ENCODE measurements at places on chromosomes 6 and 20. TPM values are rescaled to one million over a fixed set of nuclear protein-coding genes. Genes with fewer than 3 reads are reported as not detected.

DNA sequence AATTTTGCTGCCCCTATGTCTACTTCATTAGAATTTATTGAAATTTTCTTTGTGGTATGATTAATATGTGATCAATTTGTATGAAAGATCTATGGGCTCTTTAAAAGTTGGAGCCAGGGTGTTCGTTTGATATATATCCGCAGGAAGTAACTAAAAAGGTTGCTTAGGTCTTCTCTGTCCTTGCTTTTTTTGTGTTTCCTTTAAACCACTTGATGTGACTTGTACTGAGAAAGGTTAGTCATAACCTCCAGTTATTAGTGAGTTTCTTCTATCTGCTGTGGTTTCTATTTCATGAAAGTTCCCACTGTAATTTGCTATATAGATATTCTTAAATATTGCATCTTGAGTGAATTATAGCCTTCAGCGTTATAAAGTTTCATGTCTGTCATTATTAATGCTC, 585.3 kb upstream of the ARID1B start:
- no peak for DNase-seq

SYNE1 gene
- total RNA-seq: 95.3 TPM

DNA sequence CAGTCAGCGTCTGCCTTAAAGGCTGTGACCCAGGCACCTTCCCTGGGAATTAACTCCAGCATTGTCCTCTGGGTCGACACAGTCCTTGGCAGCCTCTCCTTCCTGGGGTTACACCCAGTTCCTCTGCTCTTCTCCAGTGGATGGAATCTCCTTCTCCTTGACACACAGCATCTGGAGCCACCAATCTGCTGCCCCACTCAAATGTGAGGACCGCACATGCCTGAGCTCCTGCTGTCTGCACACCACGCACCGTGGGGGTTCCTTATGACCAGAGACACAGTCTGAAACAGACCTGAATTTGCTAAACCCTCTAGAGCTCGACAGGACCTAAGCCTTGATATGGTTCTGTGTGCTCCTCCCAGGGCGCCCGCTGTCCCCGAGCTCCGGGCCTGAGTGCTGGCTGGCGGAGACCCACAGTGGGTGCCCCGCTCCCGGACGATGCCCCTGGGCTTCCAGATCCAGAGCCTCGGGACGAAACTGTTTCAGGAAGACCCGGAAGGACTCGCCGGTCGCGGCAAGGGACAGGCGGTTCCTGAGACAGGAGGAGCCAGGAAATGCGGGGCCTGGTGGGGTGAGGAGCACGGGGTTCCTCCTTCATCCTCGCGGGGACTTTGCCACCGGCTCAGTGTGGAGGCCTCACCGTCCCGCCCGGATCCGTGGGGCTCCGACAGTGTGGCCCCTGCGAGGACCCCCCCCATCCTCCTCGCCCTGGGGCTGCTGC, 2.5 kb upstream of the RAET1G start:
- no peak for DNase-seq

RAB44 gene
- total RNA-seq: 10.5 TPM

TXLNB gene
- 0.81 TPM for total RNA-seq

SRMS gene
- total RNA-seq: not detected

NFATC2 gene
- total RNA-seq: 16.2 TPM

DNA sequence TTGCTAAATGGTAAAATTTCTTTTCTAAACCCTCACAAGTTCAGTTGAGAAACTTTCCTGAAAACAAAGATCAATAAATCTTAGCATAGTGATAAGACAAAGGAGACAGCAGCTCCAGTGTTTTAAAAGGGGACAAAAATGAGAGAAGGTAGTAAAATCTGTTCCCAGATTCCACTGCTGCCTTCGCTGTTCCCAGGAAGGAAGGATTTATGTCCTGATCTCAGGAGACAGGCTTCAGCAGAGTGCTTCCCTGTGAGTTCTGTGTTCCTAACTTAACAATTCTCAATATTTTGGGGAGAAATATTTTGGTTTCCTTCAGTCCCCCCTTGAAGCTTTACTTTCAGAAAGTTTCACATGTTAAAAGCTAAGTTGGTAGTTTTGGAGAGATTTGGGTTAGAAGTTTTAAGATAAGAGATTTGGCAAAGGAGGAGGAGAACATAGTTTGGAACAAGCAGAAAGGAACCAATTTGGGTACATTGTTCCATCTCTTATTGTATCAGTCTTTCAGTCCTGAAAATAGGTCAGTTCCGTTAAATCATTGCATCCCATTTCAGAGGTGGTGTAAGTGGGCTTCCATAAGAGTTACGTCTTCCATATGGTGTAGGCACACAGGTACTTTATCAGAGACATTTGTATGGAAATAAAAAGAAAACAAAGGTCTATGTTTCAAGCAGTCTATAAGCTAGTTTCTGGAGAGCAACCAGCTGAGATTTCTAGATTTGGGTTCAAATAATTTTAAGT, 20.8 kb downstream of the IRF4 start:
- no peak for DNase-seq

- DNase-seq: peak; percentile 39
Observed at GRCh38 chr6:37209461-37210205, 39.7 kb downstream of the PIM1 start.

RNGTT gene
- 9.4 TPM for total RNA-seq

GRCh38 chr6:108712946-108713345, 135.3 kb upstream of the ARMC2 start:
- no peak for DNase-seq

IRF4 gene
- 0.81 TPM for total RNA-seq

RNF182 gene
- 0.27 TPM for total RNA-seq

DNA sequence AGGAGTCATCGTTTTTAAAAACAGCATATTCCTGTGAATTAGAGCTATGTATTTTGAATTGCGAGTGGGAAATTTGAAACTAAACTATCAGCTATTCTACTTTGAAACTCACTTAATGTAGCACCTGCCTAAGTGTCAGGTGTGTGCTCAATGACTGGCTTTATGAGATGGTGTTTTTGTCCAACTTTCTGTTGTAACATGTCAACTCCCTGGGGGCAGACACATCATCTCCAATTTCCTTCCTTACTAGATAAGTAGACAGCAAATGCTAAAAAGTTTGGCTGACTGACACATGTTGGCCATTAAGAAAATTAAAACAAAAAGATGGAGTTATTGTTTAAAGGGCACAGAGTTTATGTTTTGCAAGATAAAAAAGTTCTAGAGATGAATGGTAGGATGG, 226.9 kb downstream of the TFAP2B start:
- no peak for DNase-seq

GMPR gene
- total RNA-seq: 36.4 TPM

NKX2-2 gene
- total RNA-seq: not detected

SAMD10 gene
- total RNA-seq: 27.7 TPM

- no peak for DNase-seq
Observed at GRCh38 chr6:135274561-135275293, 93.6 kb downstream of the MYB start.

IL17A gene
- total RNA-seq: under 0.01 TPM

CST5 gene
- not detected for total RNA-seq

CALHM5 gene
- under 0.01 TPM for total RNA-seq

GRCh38 chr6:118436482-118436881, 111.6 kb upstream of the PLN start:
- DNase-seq: no peak

AKAP7 gene
- 3.0 TPM for total RNA-seq

RNF39 gene
- not detected for total RNA-seq

ZNF311 gene
- 0.27 TPM for total RNA-seq

DNA sequence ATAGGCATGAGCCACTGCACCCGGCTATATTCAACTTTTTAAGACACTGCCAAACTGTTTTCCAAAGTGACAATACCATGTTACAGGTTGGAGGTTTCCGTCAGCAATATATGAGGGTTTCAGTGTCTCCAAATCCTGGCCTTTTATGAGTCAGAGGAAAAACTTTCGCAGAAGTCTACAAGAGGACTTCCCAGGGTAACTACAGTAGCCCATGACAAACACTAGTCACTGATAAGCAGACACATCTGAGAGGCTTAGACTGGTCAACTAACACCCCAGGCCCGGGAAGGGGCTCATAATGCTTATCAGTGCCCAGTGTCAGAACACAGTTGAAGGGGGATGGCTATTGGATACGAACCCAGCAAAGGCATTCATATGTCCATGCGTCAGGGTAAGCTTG, 85.4 kb downstream of the SOX4 start:
- DNase-seq: no peak

- no peak for DNase-seq
Observed at GRCh38 chr6:19375613-19376012, 461.6 kb upstream of the ID4 start.

Measured in hematopoietic multipotent progenitor cell (in vitro differentiated cells).